ENCODE measurements at places on chromosomes 3 and 15.

DNA sequence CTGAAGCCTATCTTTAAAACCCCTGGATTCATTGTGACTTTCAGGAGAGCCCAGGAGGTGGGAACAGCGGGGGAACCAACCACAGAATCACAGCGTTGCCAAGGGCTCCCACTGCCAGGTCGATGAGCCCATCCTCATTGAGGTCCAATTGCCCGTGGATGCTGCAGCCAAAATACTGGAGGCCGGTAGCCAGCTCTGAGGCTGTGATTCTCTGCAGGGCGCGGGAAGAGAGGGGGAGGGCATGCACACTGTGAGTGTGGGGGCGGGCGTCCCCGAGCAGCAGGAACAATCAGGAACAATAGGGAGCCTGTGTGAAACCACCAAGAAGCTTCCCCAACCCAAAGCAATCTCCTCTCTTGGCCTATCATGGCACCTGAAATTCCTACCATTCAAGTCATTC lies 53.4 kb downstream of the FEM1B start:
- no peak for DNase-seq
- H3K27me3 ChIP-seq = peaks cover 13% of the 10 kb centered on the region
- H3K4me3 ChIP-seq = no peak overlapping the region
- H3K4me1 ChIP-seq = no peaks in the 10 kb centered on the region

GRCh38 chr15:63371297-63371918 lies 10.2 kb downstream of the CA12 start:
- DNase-seq = no peak
- H3K4me3 ChIP-seq = no peak overlapping the region
- peaks cover 8% of the 10 kb centered on the region for H3K4me1 ChIP-seq
- no peaks in the 10 kb centered on the region for H3K27me3 ChIP-seq
- H3K27ac ChIP-seq = peak overlapping the region; percentile 4
- no peaks in the 10 kb centered on the region for H3K36me3 ChIP-seq

GRCh38 chr3:133745108-133745507 lies 1.1 kb upstream of the TF start:
- no peaks in the 10 kb centered on the region for H3K4me1 ChIP-seq
- H3K36me3 ChIP-seq = no peaks in the 10 kb centered on the region
- H3K27me3 ChIP-seq = peaks cover 43% of the 10 kb centered on the region
- no peak overlapping the region for H3K27ac ChIP-seq
- no peak for DNase-seq
- H3K4me3 ChIP-seq = no peak overlapping the region

- H3K27ac ChIP-seq = peak overlapping the region; percentile 96
- H3K4me1 ChIP-seq = peaks cover 27% of the 10 kb centered on the region
- peak; percentile 46 for DNase-seq
These were observed 417 bp downstream of the HACD2 start for GRCh38 chr3:123584284-123584987.

DNA sequence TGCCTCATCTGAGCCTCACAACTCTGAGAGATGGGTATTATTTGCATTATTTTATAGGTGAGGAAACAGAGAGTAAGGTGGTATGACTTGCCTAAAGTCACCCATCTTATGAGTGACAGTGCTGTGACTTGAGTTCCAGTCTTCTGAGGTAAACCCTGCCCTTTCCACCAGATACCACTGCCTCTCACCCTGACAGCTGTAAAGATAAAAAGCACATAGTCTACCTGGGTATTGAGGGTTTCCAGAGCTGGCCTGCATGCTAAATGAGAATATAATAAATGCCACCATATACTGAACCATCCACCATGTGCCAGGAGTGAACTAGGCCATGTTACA lies 25.6 kb downstream of the RASGRP1 start:
- H3K4me1 ChIP-seq = no peaks in the 10 kb centered on the region
- no peaks in the 10 kb centered on the region for H3K36me3 ChIP-seq
- H3K4me3 ChIP-seq = no peak overlapping the region
- DNase-seq = no peak
- no peak overlapping the region for H3K27ac ChIP-seq

DNA sequence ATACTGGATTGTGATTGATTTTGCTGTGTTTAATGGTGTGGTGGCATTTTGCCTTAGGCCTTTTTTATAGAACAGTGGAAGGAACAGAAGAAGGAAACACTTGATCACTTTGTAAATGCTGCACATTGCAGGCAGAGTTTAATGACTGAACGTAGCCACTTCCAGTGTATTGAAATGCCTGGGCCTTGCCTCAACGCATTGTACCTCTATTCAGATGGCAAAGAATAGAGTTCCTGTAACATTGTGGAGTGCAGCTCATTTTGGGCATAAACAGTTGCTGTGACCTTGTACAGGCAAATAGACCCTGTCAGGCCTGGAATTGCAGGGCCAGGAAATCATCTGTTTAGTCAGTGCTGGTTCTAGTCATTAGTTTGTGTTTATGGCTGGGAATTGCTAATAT lies 225.0 kb downstream of the EPHA3 start:
- DNase-seq = no peak
- H3K27me3 ChIP-seq = no peaks in the 10 kb centered on the region
- H3K36me3 ChIP-seq = no peaks in the 10 kb centered on the region
- H3K4me3 ChIP-seq = no peak overlapping the region

- H3K27me3 ChIP-seq = no peaks in the 10 kb centered on the region
- H3K27ac ChIP-seq = no peak overlapping the region
These were observed 3.7 kb upstream of the GASK1A start for GRCh38 chr3:42975456-42975855.
